ENCODE measurements at places on chromosomes 1 and 21.

DNA sequence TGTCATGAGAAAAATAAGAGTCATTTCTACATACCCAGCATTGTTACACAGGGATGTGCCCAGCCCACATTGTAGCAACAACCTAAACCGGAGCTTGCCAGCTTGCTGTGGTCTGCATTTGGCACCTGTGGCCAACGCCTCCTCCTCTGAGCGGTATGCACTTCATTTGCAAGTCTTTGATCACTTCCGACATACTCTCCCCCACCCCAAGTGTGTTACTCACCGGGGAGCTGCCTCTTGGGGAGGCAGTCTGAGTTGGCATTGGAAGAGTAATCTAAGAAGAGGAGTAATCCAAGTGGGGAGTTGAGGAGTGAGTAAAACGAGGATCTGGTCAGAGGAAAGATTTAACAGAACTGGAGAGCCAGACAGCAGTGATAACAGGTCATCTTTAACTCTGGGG lies 3.8 kb downstream of the BCL9 start:
- peak; percentile 74 for DNase-seq

GRCh38 chr1:234720709-234721441 lies 110.9 kb upstream of the IRF2BP2 start:
- no peak for DNase-seq

DNA sequence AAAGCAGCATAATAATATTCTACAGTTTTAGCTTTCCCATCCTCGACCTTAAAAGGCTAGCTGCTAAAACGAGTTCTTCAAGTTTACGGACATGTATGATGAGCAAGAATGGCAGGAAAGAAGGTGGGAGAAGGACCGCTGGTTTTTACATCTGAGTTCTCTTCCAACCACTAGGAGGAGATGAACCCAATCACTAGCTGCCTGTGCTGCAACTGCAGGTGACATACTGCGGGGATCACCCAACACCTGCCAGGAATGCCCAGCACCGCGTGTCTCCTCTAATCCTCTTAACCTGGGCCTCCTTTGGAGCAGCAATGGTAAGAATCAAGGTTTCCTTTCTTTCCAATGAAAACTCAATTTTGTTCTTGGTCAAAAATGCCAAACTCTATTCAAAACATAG lies 23.5 kb downstream of the TOR3A start:
- no peak for DNase-seq

- DNase-seq, result no peak
Observed at GRCh38 chr1:113223546-113223945, 150.5 kb downstream of the LRIG2 start.

GRCh38 chr1:153375511-153375910 lies at the start of gene S100A12:
TSS of gene S100A12 (minus strand) at chr1:153375621. CDS start at chr1:153374592, 1,029 bp downstream.
- no peak for DNase-seq

GRCh38 chr21:42993051-42993712 lies 18.8 kb downstream of the PKNOX1 start:
- DNase-seq, result no peak

- DNase-seq, result no peak
Observed at GRCh38 chr1:86184426-86184825, 27.9 kb upstream of the COL24A1 start.

DNA sequence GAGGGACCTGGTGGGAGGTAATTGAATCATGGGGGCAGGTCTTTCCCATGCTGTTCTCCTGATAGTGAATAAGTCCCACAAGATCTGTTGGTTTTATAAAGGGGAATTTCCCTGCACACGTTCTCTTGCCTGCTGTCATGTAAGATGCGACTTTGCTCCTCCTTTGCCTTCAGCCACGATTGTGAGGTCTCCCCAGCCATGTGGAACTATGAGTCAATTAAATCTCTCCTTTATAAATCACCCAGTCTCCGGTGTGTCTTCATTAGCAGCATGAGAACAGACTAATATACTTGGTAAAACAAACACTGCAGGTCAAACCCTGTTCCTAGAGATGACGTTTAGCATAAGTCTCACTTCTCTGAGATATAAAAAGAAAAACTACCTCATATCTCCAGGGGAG lies 148.3 kb downstream of the MATN1 start:
- DNase-seq, result no peak

DNA sequence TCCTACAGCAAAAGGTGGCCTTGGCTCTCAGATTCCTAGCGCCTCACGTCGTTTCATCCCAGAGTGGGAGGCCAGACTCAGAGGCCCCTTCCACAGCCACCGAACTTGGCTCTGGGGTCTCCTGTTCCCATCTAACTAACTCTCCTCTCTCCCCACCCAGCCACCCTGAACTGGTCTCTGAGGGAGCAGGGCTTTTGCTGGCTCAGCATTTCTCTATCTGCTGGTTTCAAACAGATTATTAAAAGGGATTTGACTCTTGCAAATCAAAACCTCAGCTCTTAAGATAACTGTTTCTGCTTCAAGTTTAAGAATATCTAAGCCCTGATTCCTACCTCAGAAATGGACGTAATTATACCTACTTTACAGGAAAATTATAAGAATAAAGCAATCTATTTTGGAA lies 91.0 kb upstream of the ATP1B1 start:
- no peak for DNase-seq

DNA sequence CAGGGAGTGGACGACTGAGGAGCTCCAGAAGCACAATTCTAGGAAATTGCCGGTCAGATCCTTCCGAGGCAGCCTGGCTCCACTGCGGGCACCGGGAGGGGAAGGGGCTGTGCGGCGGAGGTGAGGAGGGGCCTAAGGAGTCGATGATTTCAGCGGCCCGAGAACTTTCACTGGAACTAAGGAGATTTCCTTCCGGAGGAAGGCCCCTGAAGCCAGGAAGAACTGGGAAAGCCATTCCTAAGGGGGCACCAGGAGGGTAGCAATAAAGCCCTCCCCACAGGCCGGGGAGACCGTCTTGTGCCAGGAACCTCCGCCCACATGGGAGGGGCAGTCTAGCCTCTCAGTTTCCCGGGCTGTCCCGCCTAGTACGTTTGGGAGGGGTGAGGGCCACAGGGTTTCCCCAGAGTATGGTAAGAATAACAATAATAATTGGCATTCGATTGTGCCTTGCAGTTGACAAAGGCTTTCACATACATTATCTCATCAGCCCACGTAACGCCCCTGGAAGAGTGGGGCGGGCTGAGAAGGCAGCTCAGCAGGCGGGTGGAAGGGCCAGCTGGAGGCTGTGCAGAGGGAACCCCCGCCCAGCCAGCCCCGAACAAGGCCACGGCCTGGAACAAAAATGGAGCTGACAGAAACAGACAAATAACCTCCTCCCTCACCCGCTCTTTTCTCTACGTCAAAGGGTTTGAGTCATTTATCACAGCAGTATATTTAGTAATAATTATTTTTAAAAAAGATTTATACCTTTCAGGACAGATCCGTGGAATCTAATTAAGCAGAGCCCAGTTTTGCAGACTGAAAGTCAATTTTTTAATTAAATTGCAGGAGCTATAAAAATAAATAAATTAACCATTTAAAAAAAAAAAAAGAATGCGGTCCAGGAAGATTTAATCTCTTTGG lies 19.8 kb downstream of the NPR1 start:
- no peak for DNase-seq

DNA sequence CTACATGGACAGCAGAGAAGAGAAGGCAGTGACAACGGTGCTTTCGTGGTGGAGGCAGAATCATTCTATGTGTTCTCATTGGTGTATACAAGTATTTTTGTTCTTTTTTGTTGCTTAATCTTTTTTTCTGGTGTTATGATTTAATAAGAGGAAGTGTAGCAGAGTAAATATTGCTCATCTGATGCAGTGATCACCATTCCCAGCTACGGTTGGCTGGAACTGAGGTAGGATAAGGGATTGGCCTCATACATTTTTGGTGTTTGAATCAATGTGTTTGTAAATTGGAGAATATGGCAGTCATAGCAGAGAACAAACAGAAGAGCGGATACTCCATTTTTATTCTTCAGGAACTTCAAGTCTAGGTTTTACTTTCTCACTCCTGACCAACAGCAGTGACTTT lies 76.6 kb downstream of the UBE2U start:
- no peak for DNase-seq

GRCh38 chr1:10979483-10979920 lies 33.0 kb upstream of the TARDBP start:
- DNase-seq, result no peak

GRCh38 chr1:61358770-61359455 lies 276.6 kb downstream of the NFIA start:
- no peak for DNase-seq

DNA sequence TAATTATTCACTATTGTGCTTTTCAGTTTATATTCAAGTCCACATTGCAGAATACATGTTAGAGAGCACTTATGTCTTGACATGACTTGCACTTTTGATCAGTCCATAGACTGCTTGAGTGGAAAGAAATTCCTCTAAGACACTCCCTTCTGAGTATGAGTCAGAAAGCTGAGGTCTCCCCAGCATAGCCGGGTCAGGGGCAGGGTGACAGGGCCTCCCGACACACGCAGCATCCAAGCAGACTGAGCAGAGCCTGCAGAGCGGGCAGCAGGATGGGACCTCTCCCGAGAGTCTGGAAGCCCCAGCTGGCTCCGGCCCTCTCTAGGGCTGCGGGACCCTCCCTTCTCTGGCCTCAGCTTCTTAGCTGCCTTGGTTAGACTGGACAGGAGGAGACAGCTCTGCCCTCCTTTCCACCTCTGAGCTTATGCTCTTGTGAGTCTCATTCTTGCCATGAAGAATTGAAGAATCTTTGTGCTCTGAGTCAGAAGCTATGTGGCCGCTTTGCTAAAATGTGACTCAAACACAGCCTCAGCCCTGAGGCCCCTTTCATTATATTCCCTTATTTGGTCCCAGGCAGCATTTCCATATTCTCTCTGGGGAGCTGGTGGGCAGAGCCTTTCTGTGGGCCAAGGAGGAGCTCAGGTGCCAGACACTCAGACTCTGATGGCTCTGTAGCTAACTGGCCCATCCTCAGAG lies 11.2 kb upstream of the CAPN2 start:
- DNase-seq, result no peak

- no peak for DNase-seq
Observed at GRCh38 chr1:115409094-115410015, 71.3 kb upstream of the NGF start.

GRCh38 chr1:111630567-111630966 lies 11.0 kb downstream of the RAP1A start:
- no peak for DNase-seq

DNA sequence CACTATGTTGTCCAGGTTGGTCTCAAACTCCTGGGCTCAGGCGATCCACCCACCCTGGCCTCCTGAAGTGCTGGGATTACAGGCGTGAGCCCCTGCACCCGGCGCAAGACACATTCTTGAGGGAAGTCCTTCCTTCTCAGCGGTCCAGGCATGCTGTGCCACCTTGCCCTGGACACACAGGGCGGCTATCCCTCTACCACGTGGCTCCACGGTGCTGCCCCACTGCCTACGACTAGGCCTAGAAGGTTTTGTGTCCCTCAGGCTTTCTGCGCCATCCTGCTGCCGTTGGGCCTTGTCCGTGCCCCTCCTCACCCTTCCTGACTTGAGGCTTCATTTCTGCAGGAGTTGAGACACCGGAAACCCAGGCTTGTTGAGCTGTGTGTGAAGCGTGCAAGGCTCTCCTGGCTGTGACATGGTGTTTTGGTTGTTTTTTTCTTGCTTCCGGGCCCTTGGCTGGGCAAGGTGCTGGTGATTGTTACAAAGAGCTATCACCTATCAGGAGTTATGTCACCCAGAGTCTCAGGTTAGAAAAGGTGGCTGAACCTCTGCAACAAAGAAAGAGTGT lies 13.9 kb downstream of the C1orf174 start:
- DNase-seq, result no peak

DNA sequence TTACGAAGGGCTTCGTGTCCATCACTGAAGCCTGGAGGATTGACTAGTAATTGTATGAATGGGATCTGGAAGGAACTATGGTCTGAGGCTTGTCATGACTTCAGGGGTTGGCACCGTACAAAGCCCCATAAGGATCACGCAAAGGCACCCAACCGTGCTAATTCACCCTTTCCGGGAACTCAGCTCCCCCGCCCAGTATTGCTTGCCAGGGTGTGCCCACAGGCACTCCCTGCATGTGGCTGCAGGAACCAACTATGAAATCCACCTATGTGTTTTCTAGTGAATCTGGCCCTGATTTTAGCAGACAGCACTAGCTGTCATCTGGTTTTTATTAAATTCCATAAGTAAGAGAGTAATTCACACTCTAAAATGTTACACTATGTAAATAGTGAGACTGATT lies 139.2 kb downstream of the TM2D1 start:
- DNase-seq, result no peak

DNA sequence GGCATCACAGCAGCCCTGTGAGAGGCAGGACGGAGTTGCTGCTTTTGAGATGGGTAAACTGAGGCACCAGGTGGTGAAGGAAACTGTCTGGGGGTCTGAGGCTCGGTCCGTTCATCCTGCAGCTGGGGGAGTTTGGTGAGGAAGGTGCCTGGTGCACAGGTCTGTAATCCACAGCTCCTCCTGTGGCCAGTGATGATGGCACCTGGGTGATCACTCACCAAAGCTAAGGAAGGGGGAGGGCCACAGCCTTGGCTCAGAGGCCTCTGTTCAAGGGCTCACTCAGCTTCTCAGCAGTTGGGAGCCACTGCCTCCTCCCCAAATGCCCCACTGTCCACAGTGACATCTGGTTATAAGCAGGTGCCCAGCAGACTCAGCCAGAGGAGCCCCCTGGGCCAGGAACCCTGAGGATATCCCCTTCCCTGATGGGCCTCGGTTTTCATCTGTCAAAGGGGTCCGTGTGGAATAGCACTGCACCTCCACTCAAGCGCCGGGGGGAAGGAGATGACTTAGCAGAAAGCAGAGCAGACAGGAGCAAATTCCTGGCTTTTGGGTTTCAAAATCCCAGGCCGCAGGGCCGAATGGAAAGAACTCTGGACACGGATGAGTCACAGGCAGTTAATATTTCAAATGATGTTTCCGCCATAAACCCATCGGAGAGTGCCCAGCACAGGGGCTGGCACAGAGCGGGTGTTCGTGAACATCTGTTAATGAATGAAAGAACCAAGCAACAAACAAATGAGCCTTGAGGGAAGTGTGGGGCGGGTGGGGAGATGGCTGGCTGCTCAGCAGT lies 82.8 kb downstream of the DMRTB1 start:
- DNase-seq, result no peak

GRCh38 chr21:27362249-27362648 lies 395.4 kb upstream of the ADAMTS5 start:
- no peak for DNase-seq

- DNase-seq, result no peak
Observed at GRCh38 chr1:79817031-79817560, 810.6 kb upstream of the ADGRL4 start.

- DNase-seq, result peak; percentile 47
Observed at GRCh38 chr1:110765640-110766335, 91.0 kb upstream of the KCNA3 start.

GRCh38 chr1:170853867-170854266 lies 81.5 kb upstream of the MROH9 start:
- no peak for DNase-seq

DNA sequence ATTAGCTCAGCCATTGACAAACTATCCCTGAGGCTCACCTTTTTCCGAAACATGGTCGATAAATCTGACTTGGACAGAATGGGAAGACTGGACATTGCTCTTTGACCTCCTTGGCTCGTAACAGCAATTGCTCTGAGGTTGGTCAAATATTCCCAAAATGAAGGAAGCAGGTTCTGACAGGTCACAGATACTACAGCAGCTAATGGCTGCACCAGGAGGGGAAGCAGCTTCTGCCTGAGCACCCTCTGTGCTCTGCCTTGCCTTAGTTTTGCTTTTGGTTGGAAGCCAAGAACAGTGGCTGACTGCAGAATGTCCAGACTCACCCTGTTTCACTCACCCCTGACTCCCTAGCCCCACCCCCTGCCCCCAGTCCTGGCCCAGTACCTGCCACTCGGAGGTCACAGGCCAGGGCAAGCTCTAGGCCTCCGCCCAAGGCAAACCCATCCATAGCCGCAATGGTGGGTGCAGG lies 15.4 kb downstream of the ECHDC2 start:
- no peak for DNase-seq

GRCh38 chr1:81228926-81229325 lies 571.8 kb upstream of the ADGRL2 start:
- no peak for DNase-seq

- DNase-seq, result peak; percentile 10
Observed at GRCh38 chr1:156368889-156369684, at the start of gene RHBG. TSS of gene RHBG (plus strand) at chr1:156369211. CDS start at chr1:156369250, 39 bp downstream.
